Nephron progenitor cell (in vitro differentiated cells): ENCODE measurements at places on chromosomes 5 and 9.

- no peak for DNase-seq
Measured at GRCh38 chr5:148875205-148875875, 48.9 kb downstream of the ADRB2 start.

GRCh38 chr5:135036405-135036804 lies 2.4 kb upstream of the PITX1 start:
- DNase-seq, result no peak

DNA sequence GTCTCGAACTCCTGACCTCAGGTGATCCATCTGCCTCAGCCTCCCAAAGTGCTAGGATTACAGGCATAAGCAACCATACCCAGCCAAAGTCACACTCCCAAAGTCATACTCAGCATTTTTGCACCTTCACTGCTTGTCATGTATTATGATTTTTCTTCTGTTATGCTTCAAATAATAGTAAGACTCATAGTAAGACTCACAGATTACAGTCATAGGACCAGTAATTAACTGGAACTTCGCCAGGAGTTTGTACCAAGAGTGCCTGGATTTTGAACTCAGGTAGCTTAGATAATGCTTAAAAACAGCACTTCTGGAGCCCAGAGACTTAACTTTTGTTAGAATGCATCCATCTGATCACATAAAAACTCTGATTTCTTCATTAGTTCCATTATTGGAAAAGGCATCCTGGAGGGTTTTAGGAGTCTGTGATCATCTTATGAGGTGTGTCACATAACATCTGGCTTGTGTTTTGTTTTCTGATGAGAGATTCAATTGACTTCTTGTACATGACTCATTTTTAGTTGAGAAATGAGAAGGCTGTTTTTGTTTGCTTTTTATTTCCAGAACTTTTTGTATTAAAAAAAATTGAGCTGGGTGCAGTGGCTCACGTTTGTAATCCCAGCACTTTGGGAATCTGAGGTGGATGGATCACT lies 131.5 kb downstream of the ADAMTS19 start:
- no peak for DNase-seq

- DNase-seq, result no peak
Measured at GRCh38 chr5:110840347-110840960, 101.6 kb downstream of the SLC25A46 start.

- DNase-seq, result no peak
Measured at GRCh38 chr9:128078504-128079434, 10.7 kb downstream of the SLC25A25 start.
